ENCODE measurements at places on chromosomes 13 and 19.
A peak's percentile ranks its signal among the peaks of the same experiment; 100 is the strongest.

GRCh38 chr19:780935-781334 lies 16.3 kb upstream of the PTBP1 start:
- no peak for DNase-seq

- DNase-seq = no peak
Measured at GRCh38 chr13:106660746-106661625, 93.0 kb upstream of the ARGLU1 start.

GRCh38 chr19:30391554-30392551 lies 19.7 kb downstream of the ZNF536 start:
- peak; percentile 95 for DNase-seq

DNA sequence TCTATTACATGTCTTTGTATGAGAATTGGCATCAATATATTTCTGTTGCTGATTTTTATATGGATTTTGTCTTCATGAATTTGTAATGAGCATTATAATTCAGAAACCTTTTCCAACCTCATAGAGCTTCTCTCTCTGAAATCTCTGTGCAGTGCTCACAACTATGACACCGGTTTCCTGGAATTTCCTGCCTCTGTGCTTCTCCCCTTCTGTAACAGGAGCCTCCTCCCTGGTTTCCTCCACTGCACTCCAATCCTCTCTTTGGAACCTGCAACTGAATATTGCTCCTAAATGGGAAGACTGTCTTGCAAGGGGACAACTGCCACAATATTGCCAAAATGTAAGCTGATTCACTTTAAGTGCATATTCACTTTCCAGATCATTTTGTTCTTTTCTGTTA lies 1147.9 kb downstream of the UQCRFS1 start:
- DNase-seq = peak; percentile 3

DNA sequence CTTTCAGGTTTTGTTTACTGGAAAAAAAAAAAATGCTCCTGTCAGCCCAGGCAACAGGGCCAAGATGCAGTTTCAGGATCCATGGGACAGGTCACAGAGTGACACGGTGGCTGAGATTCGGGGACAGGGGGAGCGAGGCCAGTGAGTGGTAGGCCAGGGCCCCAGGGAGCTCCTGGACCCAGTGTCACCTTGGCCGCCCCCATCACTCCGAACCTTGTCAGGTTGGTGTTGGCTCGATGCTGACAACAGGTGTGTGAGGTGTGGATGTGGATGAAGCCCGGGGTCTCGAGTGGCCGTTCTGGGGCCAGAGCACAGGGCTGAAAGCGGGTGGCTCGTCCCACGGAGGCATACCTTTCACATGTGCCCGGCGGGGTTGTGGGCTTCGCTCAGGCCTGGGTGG lies 6.1 kb upstream of the UQCR11 start:
- no peak for DNase-seq

GRCh38 chr13:110641055-110642015 lies 26.0 kb downstream of the NAXD start:
- DNase-seq = no peak

Measured in AG10803 (cell line).